ENCODE measurements at places on chromosomes 4 and X.

GRCh38 chr4:25050370-25051078 is 19.8 kb upstream of the LGI2 start:
- no peak for DNase-seq

GRCh38 chr4:7673121-7673520 is 238.4 kb upstream of the PSAPL1 start:
- no peak for DNase-seq

- no peak for DNase-seq
Measured at GRCh38 chr4:168361365-168362024, 42.9 kb upstream of the DDX60 start.

DNA sequence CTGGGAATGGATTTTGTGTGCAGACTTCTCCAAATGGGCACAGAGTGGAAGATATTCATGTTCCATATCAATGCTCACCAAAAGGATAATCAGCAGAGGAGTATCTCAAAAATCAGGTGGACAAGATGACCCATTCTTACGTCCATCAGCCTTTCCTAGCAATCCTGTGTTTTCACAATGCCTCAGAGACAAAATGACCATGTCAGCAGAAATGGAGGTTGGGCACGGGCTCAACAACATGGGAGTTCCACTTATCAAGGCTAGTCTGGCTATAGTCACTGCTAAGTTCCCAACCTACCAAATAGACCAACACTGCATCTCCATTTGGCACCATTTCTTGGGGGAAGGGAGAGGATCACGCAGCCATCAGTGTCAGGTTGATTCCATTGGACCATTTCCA is 179.0 kb downstream of the COX7B2 start:
- no peak for DNase-seq

DNA sequence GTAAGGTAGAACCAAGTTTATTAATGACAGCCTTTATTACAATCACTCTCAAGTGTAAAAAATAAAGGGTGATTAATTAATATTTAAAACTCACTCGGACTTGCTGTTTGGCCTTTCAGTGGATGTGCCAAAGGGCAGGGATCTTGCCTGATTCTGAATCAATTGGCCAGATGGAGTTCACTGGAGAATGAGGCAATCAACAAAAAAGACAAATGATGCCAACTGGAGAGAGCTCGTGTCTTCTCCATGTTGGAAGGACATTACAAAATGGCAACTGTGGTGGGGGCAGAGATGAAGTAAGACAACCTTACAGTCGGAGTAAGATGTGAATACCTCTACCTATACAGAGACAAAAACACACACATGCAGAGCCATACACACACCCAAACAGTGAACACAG is 188.0 kb downstream of the TSPAN5 start:
- no peak for DNase-seq

DNA sequence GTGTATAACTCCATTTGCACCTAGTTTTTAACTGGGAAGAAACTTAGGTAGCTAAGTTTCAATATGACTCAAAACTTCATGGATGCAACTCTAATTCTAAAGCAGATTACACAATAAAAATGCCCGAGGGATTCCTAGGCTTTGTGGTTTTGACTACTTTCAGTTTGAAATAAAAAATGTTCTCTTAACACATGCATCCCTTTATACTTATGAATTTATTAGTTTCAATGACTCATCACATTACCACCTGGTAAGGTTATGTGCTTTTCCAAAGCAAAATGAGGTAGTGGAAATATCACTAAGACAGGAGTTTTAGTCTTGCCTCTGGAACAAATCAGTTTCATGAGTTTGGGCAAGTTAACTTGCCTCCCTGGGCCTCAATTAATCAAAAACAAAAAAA is 125.5 kb downstream of the OPHN1 start:
- DNase-seq = no peak

GRCh38 chrX:9352243-9352642 is 112.6 kb upstream of the TBL1X start:
- DNase-seq = no peak

DNA sequence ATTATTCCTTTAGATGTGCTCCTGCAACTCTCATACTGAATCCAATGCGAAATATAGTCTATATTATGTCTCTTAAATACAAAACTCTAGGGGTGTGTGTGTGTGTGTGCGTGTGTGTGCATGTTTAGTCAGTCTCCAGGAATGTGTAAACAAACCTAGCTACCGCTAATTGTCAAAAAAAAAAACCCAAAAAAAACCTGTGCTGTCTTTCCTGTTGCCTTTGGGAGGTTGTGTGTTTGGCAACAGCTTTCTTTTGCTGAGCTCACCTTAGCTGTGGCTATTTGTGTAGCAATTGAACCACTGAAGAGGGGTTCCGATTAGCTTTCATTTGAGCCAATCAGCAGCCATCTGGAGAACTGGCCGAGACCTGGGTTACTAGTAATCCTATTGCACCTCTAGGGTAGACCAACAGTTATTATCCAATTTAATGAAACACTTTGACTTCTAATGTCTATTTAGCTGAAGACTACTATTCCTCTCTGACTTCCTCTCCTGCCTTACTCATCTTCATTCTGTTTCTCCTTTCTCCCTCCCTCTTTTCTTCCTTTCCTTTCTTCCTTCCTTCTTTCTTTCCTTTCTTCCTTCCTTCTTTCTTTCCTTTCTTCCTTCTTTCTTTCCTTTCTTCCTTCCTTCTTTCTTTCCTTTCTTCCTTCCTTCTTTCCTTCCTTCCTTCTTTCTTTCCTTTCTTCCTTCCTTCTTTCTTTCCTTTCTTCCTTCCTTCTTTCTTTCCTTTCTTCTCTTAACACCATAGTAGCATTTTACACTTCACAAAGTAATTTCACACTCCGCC is 471.1 kb downstream of the GBA3 start:
- DNase-seq = no peak

DNA sequence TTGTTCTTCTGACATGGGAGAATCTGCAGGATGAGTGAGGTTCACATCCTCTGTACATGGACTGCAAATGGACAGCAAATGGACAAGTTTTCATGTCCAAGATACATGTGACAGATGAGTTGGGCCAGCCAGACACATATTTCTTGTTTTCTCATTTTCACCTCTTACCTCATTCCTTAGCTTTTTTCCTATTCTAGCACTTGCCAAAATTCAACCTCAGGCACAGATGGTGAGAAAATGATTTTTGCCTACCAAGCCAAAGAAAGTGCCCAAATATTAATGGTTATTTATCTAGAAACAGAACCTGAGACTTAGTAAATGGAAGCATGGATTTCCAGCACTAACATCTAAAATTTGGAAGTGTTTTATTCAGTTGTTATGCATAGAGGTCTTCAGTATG is 402.2 kb downstream of the AFF2 start:
- DNase-seq = no peak

DNA sequence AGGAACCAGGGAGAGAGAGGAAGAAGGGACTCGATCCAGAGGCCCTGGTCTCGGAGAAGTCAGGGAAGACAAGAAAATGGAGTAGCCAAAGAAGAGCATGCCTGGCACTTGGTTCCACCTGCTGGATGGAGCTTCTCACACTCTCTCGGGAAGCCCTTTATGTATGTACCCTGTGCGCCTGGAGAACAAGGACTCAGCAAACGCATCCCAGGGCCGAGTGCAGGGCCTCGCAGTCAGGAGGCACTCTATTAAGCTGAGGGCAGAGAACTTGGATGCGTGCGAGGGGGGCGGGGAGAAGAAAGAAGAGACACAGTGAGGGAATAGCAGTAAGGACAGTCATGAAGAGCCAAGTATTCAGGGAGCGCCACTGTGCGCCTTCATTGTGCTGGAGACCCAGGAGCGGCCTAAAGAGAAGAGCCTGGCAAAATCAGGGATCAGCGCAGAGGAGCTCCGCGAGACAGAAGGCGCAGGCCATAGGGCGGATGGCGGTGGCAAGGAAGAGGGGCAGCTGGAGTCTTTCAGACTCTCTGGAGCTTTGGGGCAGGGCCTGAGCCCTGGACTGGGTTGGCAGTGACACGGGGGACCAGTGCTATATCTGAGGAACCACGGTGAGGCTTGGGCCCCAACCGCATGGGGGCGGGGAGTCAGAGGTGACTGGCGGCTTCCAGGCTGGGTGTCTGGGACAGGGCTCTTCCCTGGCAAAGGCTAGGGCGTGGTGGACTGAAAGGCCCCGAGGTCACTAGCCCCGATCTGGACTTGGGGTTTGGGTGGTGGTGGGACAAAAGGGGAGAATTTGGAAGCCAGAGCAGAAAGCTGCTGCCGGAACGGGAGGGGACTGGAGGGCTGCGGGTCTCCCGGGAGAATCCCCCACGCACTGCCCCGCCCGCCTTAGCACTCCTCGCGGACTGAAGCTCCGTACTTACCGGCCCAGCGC is 1.9 kb upstream of the SEPTIN6 start:
- DNase-seq = no peak

DNA sequence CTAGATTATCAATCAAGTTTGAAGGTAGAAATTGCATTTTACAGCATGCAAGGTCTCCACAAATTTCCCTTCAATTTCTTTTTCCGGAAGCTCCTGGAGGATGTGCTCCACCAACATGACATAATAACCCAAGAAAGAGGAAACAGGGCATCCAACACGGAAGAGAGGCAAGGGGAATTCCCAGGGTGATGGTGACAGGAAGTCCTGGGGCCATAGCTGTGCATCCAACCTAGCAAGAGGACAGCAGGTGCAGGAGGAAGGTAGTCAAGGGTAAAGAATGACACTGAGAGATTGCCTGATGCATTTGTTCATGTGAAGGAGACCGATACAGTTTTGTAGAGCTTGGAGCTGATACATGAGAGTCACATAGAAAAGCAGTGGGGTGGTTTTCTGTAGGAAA is 115.7 kb upstream of the LSM6 start:
- DNase-seq = no peak

- DNase-seq = no peak
Measured at GRCh38 chrX:40424259-40424658, 156.5 kb upstream of the ATP6AP2 start.

GRCh38 chr4:187562345-187562744 is 433.2 kb upstream of the ZFP42 start:
- no peak for DNase-seq

GRCh38 chr4:109850601-109851000 is 2.7 kb downstream of the LRIT3 start:
- DNase-seq = no peak

DNA sequence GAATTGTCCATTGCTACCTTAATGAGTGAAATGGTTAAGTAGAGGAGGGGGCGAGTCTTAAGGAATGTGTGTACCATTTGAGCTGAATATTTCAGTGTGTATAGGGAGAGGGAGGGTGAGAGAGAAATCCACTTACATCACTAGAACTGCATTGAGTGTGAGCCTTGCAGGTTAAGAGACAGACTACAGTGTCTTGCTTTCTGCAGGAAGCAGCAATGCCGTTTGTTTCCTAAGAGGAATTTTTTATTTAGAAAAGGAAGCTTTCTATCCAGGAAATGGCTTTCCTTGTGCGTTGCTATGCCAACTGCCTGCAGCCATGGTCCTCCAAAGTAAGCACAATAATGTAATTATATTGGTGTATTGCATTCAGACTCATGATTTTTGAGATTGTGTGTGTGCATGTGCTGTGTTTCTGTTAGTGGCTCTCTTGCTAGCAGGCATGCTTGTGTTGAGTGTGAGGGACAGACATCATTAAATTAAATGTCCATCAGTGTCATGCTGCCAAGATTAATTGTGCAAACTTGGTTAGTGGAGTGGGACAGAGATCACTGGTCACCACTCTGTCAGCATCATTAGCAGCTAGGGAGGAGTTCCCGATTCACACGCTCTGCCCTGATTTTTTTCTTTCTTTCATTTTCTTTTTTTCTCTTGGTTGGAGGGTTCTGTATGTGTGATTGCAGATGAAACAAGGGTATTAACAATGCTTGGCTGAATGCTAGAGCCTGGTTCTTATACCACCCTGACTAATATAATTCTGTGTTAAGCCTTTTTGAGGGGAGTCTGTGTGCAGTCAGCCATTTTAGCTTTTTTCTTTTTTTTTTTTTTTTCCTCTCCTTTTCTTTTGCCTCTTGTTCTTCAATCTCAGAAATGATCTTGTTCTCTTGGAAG is 164.3 kb downstream of the RAPGEF2 start:
- DNase-seq = no peak

- DNase-seq = no peak
Measured at GRCh38 chr4:185716141-185716551, 95.8 kb downstream of the SORBS2 start.

GRCh38 chrX:20382518-20383297 is 116.0 kb upstream of the RPS6KA3 start:
- DNase-seq = no peak

GRCh38 chrX:12814420-12814819 is 23.2 kb downstream of the PRPS2 start:
- DNase-seq = peak; percentile 17

DNA sequence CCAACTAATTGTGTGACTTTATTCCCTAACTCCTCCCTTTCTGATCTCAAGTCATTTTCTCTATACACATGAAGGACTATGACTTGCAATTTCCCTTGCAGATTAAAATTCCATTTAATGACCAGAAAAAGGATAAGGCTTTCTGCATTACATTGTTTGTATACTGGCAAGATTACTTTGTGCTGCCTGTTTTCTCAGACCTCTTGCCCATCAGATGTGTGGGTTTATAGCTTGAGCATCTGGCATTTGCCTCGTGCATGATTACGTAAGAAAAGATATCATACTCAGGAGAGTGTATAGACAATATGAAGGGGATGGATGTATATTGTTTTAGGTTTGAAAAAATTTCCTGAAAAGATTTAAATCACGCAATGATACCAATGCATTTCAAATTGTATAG is 593.8 kb upstream of the SLIT2 start:
- no peak for DNase-seq

GRCh38 chrX:26100421-26100920 is 37.7 kb upstream of the MAGEB18 start:
- no peak for DNase-seq

DNA sequence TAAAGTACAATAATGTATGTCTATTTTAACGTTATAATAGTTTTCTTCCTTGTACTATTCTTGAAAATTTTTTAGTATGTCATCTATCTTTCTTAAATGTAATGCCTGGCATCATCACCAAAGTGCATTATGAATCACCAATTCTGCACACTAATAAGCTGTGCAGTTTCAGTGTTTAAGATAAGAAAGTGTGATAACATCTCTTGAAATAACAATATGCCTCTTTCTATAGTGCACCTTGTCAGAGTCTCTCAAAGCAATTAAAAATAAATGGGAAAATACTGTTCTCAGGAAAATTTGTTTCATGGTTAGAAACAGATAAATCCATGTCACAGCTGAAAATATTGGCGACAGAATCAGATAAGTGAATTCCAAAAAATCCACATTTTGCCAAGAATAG is 457.4 kb upstream of the PCDH10 start:
- no peak for DNase-seq

- DNase-seq = no peak
Measured at GRCh38 chr4:38500433-38500832, 163.6 kb upstream of the KLF3 start.

GRCh38 chrX:11996810-11997209 is 141.5 kb upstream of the FRMPD4 start:
- DNase-seq = no peak

DNA sequence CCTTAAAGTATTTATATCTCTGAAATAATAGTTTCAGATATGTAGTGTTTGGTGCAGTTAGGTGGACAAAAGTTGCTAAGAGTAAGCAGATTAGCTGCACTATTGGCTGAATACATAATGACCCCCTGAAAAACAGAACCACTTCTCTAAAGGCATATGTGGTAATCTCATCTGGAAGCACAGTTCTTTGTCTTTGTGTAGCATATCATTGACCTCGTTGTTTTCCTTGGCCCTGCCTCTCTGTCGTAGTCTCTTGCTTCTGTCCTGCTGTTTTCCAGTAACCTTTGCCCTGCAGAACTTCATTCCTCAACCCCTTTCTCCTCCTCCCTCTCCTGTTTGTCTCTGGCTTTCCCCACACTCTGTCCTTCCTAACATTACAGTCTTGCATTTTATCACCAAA is 41.4 kb downstream of the JADE3 start:
- DNase-seq = no peak

All from activated naive CD4-positive, alpha-beta T cell (primary cell).